Dorsolateral prefrontal cortex (tissue), 122 donors: ENCODE measurements at places on chromosomes 6 and 20. TPM values are rescaled to one million over a fixed set of nuclear protein-coding genes. Genes with fewer than 3 reads are reported as not detected.

GRCh38 chr6:109025639-109026038 lies 69.0 kb downstream of the SESN1 start:
- DNase-seq: no peak

Gene UTRN
- 71.0 TPM for total RNA-seq

- DNase-seq: no peak
These were observed 1.1 kb downstream of the SLC22A1 start for GRCh38 chr6:160122744-160123143.

GRCh38 chr6:44291841-44292240 lies 21.3 kb downstream of the AARS2 start:
- no peak for DNase-seq

Gene OR2H1
- total RNA-seq: not detected

- no peak for DNase-seq
These were observed 22.9 kb upstream of the ESR1 start for GRCh38 chr6:151784441-151785214.

GRCh38 chr20:50099113-50099512 lies 13.8 kb downstream of the UBE2V1 start:
- no peak for DNase-seq

Gene C6orf15
- total RNA-seq: not detected
